NCI-H524 treated with DMSO at 0.1 percent for 48 hours (cell line): ENCODE measurements at places on chromosomes 13 and 19.

DNA sequence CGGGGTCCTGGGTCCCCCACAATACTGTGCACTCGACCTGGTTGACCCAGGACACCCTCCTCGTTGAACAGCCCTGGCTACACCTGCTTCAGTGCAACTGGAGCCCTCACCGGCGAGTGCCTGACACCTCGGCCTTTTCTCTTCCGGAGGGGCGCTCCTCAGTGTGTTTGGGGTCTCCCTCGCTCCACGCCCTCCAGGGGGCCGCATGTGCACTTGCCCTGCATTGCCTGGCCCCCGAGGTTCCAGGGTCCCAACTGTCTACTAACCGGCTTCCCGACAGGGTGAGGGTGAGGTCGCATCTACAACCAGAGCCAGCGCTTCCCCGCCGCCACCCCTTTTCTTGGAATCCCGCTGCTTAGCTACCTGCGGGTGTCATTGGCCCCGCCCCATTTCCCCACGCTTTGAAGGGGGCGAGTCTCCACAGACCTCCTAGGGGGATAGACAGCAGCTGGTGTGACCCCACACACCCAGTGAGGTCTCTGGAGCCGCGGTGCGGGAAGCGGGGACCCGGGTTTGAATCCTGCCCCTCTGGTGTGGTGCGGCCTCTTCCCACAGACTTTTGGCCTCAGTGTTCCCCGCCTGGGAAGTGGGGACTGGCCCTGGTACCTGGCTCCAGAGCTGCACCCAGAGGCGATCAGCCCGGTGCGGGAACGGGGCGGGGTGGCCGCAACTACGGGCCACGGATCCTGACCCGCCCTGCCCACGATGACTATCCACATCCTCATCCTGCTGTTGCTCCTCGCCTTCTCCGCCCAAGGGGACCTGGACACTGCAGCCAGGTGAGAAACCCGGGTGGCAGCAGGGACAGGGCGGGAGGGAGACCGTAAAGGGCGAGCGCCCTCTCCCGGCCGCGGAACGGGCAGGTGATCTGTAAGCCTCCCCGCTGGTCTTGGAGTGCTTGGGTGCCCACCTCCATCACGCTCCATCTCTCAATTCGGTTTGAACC, at the start of gene ADM5:
ADM5 (plus strand) TSS at position 462 of the 946 bp plus-strand sequence; CDS start at position 706, 244 bp downstream.
- DNase-seq = no peak

DNA sequence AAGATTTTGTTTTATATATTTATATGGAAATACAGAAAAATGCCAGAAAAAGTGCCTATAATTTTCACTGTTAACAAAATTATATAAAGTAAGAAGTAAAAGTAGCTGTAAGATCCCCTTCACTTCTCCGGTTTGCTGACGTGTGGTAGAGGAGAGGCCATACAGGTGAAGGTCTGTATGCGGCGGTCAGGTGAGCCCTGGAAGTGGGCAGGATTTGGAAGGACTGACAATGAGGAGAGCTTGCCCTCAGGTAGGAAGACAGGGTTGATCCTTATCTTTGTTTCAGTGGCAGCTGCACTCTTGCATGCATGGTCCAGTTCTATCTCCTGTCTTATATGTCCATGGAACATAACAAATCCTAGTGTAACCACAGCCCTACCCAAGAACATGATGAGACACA, 16.9 kb upstream of the TFDP1 start:
- no peak for DNase-seq

GRCh38 chr13:30065181-30065580, 214.8 kb upstream of the UBL3 start:
- DNase-seq = no peak

DNA sequence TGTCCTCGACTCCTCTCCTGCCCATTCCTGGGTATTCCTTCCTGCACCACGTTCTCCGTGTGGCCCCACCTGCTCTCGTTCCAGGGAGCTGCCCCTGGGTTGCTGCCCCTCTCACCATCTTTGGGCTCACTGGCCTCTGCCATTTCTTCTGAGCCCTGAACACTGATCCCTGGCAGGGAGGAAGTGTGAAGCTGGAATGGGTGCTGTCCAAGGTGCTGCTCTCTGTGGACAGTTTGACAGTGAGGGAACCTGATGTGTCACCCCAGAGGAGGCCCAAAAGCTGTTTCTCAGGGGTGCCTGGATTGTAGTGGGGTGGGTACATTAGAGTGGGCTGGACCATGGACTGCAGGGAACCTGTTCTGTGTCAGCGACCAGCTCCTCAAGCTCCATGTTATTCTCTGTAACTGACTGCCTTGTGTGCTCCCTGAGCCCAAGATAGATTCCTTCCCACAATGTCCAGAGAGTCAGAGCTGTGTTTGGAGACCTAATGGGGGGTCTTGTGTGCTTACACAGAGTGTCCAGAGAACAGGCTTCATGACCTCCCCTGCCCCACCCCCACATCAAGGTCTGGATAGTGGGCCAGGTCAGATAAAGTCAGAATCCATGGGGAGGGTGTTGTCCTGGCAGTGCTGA, 7.2 kb upstream of the CEACAM8 start:
- DNase-seq = no peak

DNA sequence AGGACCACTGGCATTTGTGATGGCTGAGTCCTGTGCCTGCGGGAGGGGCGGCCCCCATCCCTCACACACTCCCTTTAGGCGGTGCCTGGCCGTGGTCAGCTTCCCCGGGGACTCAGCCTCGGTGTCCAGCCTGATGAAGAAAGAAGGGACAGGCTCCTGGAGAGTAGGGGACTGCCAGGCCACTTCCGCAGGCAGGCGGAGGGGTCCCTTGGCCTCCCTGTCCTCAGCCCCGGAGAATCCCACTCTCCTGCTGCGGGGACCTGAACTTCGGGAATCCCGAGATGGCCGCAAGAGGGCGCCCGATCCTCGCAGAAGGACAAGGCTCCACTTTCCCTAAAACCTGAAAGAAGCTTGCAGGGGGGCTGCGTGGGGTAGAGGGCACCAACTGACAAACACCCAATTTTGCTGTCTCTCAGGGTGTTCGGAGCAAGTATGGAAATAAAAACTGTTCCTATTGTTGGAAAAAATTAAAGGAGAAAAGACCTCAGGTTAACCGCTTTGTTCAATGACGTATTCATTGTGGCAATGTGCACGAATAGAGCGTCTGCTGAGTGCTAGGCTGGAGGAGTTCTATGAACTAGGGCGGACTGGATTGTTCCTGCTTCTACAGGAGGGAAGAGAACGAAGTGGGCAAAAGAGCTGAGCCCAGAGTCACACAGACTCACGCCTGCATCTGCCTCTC, 297.3 kb downstream of the ZNF536 start:
- no peak for DNase-seq

- no peak for DNase-seq
Measured at GRCh38 chr19:4482721-4483364, 10.7 kb downstream of the HDGFL2 start.

DNA sequence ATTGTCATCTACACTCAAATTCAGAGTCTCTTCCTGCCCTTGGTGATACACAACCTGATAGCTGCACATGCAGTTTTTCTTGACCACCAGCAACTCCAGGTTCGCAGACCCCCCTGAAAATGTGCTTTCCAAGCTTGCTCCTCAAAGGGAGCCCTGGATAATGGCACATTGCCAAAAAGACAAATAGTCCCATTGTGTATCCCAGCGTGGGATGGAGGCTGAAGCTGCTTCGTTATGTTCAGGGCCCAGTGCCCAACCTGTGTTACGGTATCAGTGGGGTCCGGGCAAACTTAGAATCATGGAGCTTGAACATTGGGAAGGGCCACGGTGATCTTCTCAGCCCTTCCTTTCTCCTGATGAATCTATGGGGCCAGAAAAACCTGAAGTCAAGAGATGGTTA, 173.0 kb downstream of the TEX29 start:
- no peak for DNase-seq

- DNase-seq = no peak
Measured at GRCh38 chr19:5943045-5943444, 29.0 kb downstream of the CAPS start.

- no peak for DNase-seq
Measured at GRCh38 chr19:1756264-1756663, 3.0 kb downstream of the ONECUT3 start.

- DNase-seq = no peak
Measured at GRCh38 chr13:45522571-45522970, 57.8 kb downstream of the COG3 start.

DNA sequence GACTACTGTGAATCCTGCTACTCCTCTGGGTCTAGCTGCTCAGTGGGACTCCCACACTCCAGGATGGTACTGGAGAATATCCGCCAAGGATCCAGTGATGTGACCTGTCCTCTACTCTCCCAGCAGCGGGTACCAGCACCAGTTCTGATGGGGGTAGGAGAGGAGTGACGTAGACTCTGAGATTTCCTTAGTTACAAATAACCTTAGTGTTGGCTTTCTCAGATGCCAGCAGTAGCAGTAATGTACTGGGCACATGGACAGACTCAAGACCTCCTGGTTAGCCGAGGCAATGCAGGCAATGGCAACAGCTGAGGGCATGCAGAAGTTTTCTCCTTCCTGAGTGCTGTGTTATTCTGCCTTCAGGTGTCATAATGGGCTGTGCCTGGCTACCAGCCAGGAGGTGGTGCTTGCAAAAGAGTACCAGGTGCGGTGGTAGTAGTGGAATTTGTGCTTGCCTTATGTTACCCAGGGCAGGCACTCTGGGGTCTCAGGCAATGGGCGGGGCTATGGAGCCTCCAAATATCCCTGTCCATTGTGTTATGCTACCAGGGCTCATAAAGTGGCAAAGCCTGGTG, 105.3 kb upstream of the KLF5 start:
- DNase-seq = no peak

DNA sequence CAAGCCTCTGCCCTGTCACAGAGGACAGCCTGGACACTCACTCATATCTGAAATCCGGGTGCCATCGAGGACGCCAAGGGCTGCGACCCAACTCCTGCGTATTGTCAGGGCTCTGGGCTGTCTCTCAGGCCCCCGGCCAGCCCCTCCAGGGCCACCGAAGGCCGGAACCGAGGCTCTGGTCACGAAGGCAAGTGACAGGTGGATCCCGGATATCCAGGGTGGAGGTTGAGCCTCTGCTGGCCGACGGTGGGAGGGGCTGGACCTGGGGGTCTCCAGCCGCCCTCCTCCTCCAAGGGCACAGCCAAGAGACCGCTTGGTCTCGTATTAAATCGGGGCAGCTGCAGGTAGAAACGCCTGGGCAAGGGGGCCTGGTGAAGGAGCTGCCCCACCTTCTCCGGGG, 5.4 kb downstream of the RNF126 start:
- no peak for DNase-seq

- DNase-seq = no peak
Measured at GRCh38 chr19:33953023-33953422, 156.4 kb downstream of the KCTD15 start.

DNA sequence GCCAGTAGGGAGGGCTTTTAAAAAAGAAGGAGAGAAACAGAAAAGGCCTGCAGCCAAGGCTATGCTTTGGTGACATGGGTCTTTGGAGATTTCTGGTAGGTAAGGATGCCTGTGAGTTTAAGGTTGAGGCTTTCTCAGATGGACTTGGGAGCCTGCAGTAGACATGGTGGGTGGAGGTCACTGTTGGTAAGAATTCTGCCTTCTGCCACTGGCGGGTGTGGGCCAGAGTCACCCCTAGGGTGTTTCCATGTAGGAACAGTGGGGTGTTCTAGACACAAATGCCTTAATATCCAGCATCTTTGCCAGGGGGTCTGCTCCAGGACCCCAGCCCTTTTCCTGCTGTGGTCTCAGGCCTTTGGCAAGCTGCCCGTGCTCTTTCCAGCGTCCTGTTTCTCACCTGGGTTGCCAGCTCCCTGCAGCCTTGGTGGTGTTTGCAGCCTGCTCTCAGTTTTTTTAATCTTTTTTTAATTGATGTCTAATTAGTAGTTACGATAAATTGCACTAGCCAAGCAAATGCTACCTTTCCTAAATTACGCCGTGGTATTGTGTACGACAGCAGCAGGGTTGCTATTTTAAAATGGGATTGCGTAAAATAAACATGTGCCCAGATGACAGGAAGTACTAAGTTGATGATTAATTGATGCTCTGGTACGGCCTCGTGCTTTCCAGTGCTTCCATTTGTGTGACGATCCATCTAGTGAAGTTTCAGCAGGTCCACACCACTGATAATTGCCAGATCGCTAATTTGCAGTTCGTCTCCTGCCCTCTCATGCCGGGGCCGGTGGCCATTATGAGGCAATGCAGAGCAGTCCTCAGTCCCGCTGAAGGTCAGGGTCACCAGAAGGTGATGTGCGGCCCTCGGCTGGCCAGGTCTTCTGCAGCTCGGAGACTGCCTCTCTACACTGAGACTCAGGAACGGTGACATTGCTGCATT, 35.3 kb upstream of the NPAS1 start:
- no peak for DNase-seq

- DNase-seq = no peak
Measured at GRCh38 chr13:58476206-58476918, 844.8 kb downstream of the PCDH17 start.

DNA sequence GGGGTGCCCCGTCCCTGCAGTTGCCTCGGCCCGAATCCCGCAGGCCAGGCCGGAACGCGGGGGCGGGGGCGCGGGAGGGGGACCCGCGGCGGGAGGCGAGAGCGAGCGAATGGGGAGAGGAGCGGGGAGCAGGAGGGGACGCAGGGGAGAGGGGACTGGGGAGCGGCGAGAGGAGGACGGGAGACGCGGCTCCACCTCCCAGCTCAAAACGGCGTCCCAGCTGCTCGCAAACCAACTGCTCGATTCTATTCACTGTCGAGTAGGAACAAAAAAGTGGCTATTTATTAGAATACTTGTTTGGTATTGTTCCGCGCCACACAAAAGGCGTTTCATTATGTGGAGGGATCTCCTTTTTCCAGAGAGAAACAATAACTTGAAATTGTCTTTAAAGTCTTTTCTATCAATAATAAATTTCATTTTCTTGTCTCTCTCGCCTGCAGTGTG, 10.6 kb upstream of the SOX1 start:
- DNase-seq = no peak

- no peak for DNase-seq
Measured at GRCh38 chr19:42201489-42202289, 15.8 kb downstream of the DEDD2 start.

DNA sequence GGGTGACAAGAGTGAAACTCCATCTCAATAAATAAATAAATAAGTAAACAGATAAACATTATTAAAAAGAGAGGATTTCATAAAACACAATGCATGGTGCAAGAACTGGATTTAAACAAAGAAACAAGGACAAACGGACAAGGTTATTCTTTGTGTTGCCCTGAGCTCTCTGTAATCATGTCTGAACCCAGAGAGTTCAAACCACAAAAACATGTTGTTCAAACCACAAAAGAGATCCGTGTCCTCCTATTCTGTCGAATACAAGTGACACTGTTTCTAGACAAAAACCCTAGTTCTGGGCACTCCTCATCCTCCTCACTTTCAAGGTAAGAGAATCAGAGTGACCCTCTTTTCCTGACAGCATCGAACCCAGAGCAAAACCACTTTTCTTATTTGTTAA, 4.6 kb upstream of the TPRX2 start:
- no peak for DNase-seq

DNA sequence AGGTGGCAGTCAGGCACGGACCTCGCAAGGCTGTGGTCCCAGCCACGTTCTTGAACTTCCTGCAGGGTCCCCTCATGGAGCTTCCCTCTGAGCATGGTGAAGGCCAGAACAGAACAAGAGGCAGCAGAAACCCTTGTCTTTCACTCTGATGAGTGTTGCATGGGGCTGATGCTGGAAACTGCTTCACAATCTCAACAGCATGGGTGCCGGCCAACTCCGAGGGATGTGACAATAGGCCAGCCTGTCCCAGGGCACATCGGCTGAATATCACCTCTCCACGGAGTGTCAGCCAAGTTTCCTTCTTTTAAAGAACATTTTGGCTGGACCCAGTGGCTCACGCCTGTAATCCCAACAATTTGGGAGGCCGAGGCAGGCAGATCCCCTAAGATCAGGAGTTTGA, 173.9 kb downstream of the FOXO1 start:
- no peak for DNase-seq

- no peak for DNase-seq
Measured at GRCh38 chr13:96816874-96817273, 177.4 kb downstream of the OXGR1 start.

GRCh38 chr19:29843180-29844051, 31.6 kb downstream of the CCNE1 start:
- DNase-seq = no peak
